Activated CD4-positive, alpha-beta T cell treated with anti-CD3 and anti-CD28 coated beads, Interleukin-2, amount 50 U/mL, for 1 hour (primary cell): ENCODE measurements at places on chromosomes 16 and 17.

GRCh38 chr16:62711797-62712196 is 675.6 kb upstream of the CDH8 start:
- no peak for DNase-seq

DNA sequence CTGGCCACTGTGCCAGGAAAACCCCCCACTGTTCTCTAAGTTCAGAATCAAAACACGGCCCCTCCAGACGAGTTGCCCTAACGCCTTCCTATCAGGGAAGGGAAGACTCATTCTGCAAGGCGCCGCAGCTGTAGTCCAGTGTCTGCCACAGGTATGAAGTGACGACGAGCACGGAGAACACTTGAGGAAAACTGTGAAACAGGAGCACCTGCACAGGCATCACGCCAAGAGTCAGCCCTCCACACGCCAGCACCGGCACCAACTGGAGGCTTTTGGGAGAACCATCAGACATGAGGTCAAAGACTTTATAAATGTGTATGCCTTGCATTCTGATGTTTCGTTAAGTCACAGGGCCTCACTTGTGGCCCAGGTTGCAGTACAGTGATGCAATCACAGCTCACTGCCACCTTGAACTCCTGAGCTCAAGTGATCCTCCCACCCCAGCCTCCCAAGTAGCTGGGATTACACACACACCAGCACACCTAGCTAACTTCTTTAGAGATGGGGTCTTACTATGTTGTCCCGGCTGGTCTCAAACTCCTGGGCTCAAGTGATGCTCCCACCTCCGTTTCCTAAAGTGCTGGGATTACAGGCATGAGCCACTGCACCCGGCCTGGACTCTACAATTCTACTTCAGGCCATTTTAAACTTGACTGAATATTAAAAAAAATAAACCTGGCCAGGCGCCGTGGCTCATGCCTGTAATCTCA is 22.9 kb downstream of the KLHDC4 start:
- no peak for DNase-seq

- DNase-seq = no peak
Measured at GRCh38 chr16:20906341-20907255, 6.0 kb downstream of the LYRM1 start.

DNA sequence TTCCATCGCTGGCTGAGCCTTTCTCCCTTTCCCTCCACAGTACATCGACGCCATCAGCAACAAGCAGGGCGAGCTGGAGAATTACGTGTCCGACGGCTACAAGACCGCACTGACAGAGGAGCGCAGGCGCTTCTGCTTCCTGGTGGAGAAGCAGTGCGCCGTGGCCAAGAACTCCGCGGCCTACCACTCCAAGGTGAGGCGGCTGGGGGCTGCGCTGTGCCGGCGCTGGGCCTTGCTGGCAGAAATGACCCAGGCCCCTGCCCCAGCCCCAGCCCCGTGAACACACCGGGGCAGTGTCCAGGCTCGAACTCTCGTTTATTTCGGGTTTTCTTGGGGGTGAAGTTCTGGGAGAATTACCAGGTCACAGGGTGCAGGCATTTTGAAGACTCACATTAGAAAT is 64.9 kb downstream of the BAIAP2 start:
- no peak for DNase-seq

- DNase-seq = no peak
Measured at GRCh38 chr17:67433248-67433924, 56.3 kb downstream of the PITPNC1 start.

GRCh38 chr17:57107498-57108101 is 22.6 kb downstream of the AKAP1 start:
- no peak for DNase-seq

DNA sequence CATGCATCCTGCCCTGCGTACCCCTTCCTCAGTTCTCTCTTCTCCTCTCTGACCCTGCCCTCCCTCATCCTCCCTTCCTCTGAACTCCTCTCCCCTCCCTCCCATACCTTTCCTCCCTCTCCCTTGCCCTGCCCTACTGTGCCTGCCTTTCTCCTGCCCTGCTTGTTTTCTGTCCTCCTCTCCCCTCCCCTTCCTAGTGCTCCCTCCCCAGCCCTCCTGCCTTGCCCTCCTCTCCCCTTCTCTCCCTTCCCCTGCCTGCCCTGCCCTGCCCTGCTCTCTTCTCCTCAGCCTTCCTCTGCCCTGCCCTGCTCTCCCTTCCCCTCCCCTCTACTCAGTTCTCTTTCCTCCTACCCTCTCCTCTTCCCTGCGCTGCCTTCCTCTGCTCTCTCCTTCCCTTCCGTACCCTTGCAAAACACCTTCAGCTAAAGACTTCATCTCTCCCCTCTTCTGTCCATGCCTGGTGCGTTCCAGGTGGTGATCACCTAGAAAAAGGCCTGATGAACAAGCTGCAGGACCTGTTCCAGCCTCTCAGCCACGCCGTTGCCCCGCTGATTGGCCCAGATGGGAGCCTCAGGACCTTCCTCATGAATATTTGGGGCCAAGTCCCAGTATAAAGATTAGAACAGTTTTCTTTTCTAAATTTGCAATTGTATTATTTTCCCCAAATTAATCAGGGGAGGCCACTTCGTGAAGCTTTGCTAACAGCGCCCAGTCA is 290.5 kb downstream of the CPPED1 start:
- DNase-seq = no peak

DNA sequence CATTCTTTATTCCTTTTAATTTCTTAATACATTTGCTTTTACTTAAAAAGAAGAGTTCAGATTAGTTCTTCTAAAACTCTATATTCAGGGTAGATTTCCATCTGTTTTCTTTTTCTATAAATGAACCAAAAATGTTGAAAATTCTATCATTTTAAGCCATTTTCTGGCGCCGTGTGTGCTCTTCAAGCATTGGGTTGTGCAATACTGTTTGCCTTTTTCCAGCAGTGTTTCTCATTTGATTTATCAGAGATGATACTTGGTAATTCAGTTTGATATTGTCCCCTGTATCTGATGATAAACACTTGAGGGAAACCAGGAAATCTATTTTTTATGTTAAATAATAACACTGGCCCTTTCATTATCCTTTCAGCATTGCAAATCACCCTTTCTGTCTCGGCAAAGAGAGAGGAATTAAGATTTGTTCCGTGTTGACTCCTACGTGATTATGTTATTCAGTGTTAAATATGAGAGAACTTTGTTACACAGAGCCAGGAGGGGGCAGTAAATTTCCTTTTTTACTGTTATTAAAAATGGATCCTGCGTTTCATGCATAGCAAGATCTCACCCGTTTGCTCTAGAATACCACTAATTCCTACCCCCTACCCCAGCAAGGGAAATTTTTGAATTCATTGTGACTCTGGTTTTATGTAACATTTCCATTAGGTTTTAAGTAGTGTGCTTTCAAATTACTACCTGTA is 606.9 kb upstream of the RBFOX1 start:
- no peak for DNase-seq

DNA sequence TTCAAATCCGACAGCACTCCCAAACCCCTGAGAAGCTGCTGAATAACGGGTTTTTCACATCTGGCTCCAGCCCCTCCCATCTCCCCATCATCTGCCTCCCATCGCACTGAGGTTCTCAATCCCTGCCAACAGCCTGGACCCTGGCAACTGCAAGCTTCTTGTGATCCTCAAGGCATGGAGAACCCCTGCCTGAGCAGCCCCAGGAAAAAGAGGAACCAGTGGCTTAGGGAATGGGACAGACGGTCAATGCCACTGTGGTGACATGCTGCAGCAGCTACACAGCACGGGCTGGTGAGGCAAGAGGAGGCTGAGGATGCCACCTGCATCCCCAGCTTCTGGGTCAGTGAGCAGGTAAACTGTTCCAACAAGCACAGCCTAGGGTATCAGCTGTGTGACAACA is 3.3 kb upstream of the MBTPS1 start:
- DNase-seq = no peak

GRCh38 chr16:51629576-51629975 is 478.5 kb upstream of the SALL1 start:
- no peak for DNase-seq

DNA sequence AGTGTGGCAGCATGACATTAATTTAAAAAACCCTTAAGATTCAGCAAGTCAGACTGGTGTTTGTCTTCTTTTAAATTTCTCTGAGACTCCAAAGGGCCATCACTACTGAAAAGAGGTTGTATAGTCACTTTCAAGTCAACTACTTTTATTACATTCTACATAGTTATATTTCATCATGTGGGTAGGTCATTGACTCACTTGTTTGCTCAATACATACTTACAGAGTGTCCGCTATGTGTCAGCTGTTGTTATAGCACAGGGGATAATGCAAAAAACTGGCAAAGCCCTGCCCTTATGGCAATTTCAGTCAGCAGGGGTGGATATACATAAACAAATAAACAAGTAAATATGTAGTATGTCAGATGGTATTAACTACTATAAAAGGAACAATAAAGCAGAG is 2.5 kb upstream of the MYH4 start:
- no peak for DNase-seq

GRCh38 chr16:6019490-6019991 is 921.9 kb upstream of the EEF2KMT start:
- no peak for DNase-seq
